ENCODE measurements at places on chromosomes 6 and 20.

- H3K27me3 ChIP-seq = no peaks in the 10 kb centered on the region
- H3K27ac ChIP-seq = no peak overlapping the region
- H3K4me3 ChIP-seq = no peak overlapping the region
- peaks cover 9% of the 10 kb centered on the region for H3K4me1 ChIP-seq
- no peak for DNase-seq
These were observed 68.0 kb downstream of the FKBP5 start for GRCh38 chr6:35620706-35621105.

DNA sequence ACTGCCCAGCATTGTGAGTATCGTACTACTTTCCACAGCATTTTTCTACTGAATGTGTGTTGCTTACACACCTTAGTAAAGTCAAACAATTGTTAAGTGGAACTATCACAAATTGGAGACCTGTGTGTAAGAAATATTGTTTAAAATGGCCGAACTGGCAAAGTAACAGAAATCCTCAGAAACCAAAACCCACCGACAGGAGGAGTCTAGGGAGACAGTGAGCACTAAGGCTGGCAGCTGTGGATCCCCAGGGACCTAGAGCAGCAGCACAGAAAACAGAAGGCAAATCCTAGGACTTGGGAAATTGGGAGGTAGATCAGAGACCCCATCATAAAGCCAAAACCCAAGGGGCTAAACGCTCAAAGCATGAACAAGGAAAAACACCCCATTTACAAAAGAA lies 69.9 kb downstream of the SESN1 start:
- no peak overlapping the region for H3K4me3 ChIP-seq
- no peaks in the 10 kb centered on the region for H3K36me3 ChIP-seq
- no peak overlapping the region for H3K27ac ChIP-seq
- H3K4me1 ChIP-seq = no peaks in the 10 kb centered on the region

- no peaks in the 10 kb centered on the region for H3K36me3 ChIP-seq
- no peaks in the 10 kb centered on the region for H3K4me1 ChIP-seq
- H3K27ac ChIP-seq = no peak overlapping the region
- H3K4me3 ChIP-seq = no peak overlapping the region
- no peaks in the 10 kb centered on the region for H3K27me3 ChIP-seq
These were observed 392.7 kb upstream of the ID4 start for GRCh38 chr6:19444481-19444880.

GRCh38 chr20:61454053-61454452 lies 202.0 kb downstream of the CDH4 start:
- H3K36me3 ChIP-seq = no peaks in the 10 kb centered on the region
- H3K4me3 ChIP-seq = no peak overlapping the region
- H3K27ac ChIP-seq = no peak overlapping the region
- H3K4me1 ChIP-seq = peaks cover under 1% of the 10 kb centered on the region

GRCh38 chr6:71330501-71330900 lies 41.9 kb downstream of the OGFRL1 start:
- no peak overlapping the region for H3K27ac ChIP-seq
- no peaks in the 10 kb centered on the region for H3K4me1 ChIP-seq
- no peak overlapping the region for H3K4me3 ChIP-seq
- H3K36me3 ChIP-seq = no peaks in the 10 kb centered on the region
- H3K27me3 ChIP-seq = no peaks in the 10 kb centered on the region

- no peaks in the 10 kb centered on the region for H3K4me1 ChIP-seq
- H3K4me3 ChIP-seq = no peak overlapping the region
- no peaks in the 10 kb centered on the region for H3K27me3 ChIP-seq
- DNase-seq = no peak
- no peaks in the 10 kb centered on the region for H3K36me3 ChIP-seq
These were observed 420.9 kb downstream of the PREX1 start for GRCh38 chr20:48406912-48407340.

DNA sequence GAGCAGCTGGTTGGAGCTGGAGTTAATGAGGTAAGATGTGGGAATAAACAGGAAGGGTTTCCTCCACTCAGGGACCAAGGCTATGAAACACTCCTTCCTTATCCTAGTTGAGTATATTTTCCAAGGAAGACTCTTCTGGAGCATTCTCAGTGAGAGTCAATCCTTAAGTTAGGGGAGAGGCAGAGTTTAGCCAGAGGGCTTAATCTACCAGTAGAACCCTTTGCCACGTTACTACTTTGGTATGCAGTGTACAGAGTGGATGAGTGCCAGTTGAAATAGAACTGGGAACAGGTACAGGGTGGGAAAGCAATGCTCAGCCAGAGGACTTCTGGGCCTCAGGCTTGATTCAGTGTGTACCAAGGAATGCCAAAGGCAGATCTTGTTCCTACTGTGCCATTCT lies 114.3 kb downstream of the UBE3D start:
- H3K36me3 ChIP-seq = no peaks in the 10 kb centered on the region
- H3K4me3 ChIP-seq = no peak overlapping the region
- no peaks in the 10 kb centered on the region for H3K27me3 ChIP-seq
- no peak for DNase-seq
- no peak overlapping the region for H3K27ac ChIP-seq

DNA sequence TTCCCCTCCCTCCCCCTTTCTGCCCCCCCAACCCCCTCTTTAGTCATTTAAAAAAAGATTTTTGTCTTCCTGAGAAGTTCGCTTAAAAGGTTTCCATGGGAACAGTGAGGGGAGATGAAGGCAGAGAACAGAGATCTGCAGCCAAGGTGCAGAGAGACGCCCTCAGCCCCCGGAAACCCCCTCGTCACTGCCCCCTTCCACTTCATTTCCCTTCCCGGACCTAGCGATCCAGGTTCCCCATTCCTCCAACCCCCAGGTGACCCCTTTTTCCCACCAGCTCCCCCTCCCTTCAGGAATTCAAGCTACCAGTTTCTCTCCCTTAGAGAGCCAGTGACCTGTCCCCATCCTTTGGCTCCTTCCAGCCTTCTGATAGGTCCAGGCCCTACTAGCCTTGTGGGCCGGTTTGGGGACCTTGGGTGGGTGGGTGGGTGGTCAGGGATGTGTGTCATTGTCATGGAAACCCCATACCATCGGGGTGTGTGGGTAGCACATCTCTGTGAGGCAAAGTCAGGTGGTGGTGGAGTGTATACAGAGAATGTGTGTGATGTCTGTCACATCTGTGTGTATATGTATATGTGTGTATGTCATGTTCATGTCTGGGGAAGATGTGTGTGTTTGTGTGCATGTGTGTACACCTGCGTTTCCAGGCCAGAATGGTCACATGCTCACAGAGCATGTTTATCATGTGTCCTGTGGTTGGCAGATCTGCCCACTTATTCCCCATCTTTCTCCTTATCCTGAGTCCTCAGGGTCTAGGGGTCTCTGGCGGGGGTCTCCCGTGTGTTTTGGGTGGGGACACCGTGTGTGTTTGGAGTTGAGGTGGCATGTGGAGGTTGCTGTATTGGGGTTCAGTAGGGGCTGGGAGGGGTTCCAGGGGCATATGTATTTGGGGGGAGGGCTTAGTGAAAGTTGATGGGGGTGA lies 7.0 kb downstream of the SYNGAP1 start:
- H3K27me3 ChIP-seq = no peaks in the 10 kb centered on the region
- H3K36me3 ChIP-seq = no peaks in the 10 kb centered on the region
- no peak for DNase-seq
- peak overlapping the region; percentile 59 for H3K4me3 ChIP-seq

GRCh38 chr20:8616792-8617191 lies 452.1 kb upstream of the PLCB4 start:
- no peaks in the 10 kb centered on the region for H3K27me3 ChIP-seq
- no peak overlapping the region for H3K4me3 ChIP-seq
- no peak for DNase-seq
- H3K36me3 ChIP-seq = no peaks in the 10 kb centered on the region

GRCh38 chr6:134701301-134701700 lies 248.6 kb downstream of the ALDH8A1 start:
- H3K4me3 ChIP-seq = no peak overlapping the region
- no peak overlapping the region for H3K27ac ChIP-seq
- no peaks in the 10 kb centered on the region for H3K36me3 ChIP-seq
- no peaks in the 10 kb centered on the region for H3K27me3 ChIP-seq

DNA sequence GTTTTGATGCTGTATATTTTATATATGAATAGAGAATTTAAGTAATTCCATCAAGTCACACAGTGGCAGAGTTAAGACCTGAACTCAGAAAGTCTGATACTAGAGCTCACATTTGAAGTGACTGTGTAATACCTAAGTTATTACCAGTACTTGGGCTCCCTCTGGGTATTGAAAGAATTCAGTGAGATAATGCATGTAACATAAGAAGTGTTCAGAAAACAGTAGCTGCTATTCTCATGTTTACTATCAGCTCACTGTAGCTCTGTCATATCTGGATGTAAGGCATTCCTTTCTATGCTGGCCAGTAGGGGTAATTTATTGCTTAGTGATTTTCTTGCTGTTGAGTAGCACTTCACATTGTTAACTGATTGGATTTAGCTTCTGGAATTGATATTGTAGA lies 44.6 kb downstream of the NKX2-4 start:
- no peaks in the 10 kb centered on the region for H3K27me3 ChIP-seq
- H3K27ac ChIP-seq = no peak overlapping the region
- H3K36me3 ChIP-seq = no peaks in the 10 kb centered on the region
- DNase-seq = no peak

GRCh38 chr20:33687993-33688937 lies 2.1 kb upstream of the E2F1 start:
- no peaks in the 10 kb centered on the region for H3K27me3 ChIP-seq
- DNase-seq = no peak
- no peak overlapping the region for H3K4me3 ChIP-seq
- no peaks in the 10 kb centered on the region for H3K36me3 ChIP-seq

GRCh38 chr6:1745814-1746213 lies 136.1 kb downstream of the FOXC1 start:
- no peaks in the 10 kb centered on the region for H3K27me3 ChIP-seq
- H3K4me1 ChIP-seq = no peaks in the 10 kb centered on the region
- H3K36me3 ChIP-seq = no peaks in the 10 kb centered on the region
- H3K27ac ChIP-seq = no peak overlapping the region
- DNase-seq = no peak
- H3K4me3 ChIP-seq = no peak overlapping the region

- DNase-seq = no peak
- no peak overlapping the region for H3K27ac ChIP-seq
- H3K27me3 ChIP-seq = no peaks in the 10 kb centered on the region
- no peaks in the 10 kb centered on the region for H3K36me3 ChIP-seq
These were observed 272.3 kb downstream of the KHDC1L start for GRCh38 chr6:72952808-72953630.

- no peak overlapping the region for H3K4me3 ChIP-seq
- no peak for DNase-seq
- no peaks in the 10 kb centered on the region for H3K27me3 ChIP-seq
- H3K27ac ChIP-seq = no peak overlapping the region
- H3K4me1 ChIP-seq = no peaks in the 10 kb centered on the region
- no peaks in the 10 kb centered on the region for H3K36me3 ChIP-seq
These were observed 241.2 kb upstream of the ZFP64 start for GRCh38 chr20:52432740-52433139.

DNA sequence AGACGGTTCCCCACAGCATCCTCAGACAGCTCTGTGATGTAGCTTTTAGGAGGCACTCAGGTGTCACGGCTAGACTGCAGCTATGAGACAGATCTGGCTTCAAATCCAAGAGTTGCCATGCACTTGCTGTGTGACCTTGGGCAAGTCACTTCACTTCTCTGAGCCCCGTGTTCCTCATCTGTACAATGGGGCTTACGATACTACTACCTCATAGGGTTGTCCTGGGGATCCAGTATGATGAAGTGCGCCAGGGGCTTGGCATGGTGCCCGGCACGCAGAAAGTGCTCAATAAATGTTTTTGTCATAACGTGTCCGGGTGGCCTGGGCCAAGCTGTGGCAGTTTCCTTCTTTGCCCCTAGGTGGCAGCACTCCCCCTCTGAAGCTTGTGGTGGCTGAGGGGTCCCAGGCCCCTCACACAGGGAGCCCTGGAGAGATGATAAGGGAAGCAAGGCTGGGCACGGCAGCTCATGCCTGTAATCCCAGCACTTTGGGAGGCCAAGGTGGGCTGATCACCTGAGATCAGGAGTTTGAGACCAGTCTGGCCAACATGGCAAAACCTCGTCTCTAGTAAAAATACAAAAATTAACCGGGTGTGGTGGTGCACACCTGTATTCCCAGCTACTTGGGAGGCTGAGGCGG lies 19.1 kb upstream of the CHMP4B start:
- no peak overlapping the region for H3K4me3 ChIP-seq
- H3K27ac ChIP-seq = no peak overlapping the region
- no peaks in the 10 kb centered on the region for H3K27me3 ChIP-seq
- DNase-seq = no peak
- no peaks in the 10 kb centered on the region for H3K4me1 ChIP-seq
- no peaks in the 10 kb centered on the region for H3K36me3 ChIP-seq

- no peak for DNase-seq
- H3K4me3 ChIP-seq = no peak overlapping the region
- H3K27me3 ChIP-seq = no peaks in the 10 kb centered on the region
- no peaks in the 10 kb centered on the region for H3K36me3 ChIP-seq
- H3K4me1 ChIP-seq = no peaks in the 10 kb centered on the region
These were observed 263.6 kb downstream of the CD83 start for GRCh38 chr6:14380901-14381828.

GRCh38 chr6:28203201-28203600 lies 21.9 kb upstream of the ZSCAN9 start:
- no peak overlapping the region for H3K4me3 ChIP-seq
- H3K27ac ChIP-seq = no peak overlapping the region
- H3K4me1 ChIP-seq = no peaks in the 10 kb centered on the region
- H3K27me3 ChIP-seq = peaks cover under 1% of the 10 kb centered on the region
- H3K36me3 ChIP-seq = no peaks in the 10 kb centered on the region

DNA sequence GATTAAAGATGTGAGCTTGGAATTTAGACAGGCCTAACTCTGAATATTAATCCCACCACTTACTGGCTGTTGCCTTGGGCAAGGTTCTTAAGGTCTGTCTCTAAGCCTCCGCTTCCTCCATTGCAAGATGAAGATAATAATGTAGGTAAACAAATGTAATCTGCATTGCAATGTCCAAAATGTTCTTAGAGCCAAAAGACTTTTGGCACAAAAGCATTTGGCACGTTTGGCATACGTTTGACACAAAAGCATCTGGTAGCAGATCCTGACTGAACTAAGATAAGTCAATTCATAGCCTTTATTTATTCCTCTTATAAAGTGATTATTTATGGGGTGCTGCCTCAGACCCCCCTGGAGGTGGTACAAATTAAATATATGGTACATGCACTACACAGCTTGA lies 229.9 kb upstream of the STXBP5 start:
- H3K4me3 ChIP-seq = no peak overlapping the region
- no peak for DNase-seq

Data from ovary (tissue), 10 donors.